Stimulated activated naive CD8-positive, alpha-beta T cell treated with anti-CD3 and anti-CD28 coated beads, Interleukin-15, amount 100 ng/mL, for 72 hours (primary cell): ENCODE measurements at places on chromosomes 5 and 9.

DNA sequence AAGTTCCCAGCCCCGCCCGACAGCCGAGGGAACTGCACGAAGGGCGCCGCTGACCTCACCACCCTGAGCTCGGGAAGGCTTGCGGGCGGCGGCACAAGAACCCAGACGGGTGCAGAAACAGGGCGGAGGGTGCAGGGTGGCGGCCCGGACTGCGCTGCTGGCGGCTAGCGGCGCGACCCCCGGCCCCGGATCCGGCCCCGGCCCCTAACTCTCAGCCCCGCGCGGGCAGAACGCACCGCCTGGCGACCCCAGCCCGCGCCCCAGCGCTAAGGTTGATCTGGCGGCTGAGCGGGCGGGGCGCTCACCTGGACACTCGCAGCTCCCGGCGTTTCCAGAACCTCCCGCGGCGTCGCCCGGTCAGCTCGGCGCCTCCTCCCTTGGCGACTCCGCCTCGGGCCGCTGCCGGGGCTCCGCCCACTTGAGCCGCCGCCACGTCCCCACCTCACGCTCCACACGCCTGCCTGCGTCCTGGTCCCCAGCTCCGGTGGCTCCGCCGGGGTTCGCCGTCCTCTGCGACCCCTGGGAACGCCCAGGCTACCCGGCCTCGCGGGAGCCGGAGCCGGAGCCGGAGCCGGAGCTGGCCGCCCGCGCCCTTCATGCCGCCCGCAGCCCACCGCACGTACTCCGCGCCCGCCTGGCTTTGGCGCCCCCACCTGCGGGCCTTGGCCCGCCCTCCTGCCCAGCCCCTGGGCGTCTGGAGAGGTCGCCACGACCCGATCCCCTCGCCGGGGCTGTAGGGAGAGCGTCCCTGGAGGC, at the start of gene P4HA2:
Gene P4HA2 (minus strand): TSS at position 369 of the 756 bp plus-strand sequence. CDS start 9,227 bp downstream, outside the sequence.
- peak; percentile 46 for DNase-seq

DNA sequence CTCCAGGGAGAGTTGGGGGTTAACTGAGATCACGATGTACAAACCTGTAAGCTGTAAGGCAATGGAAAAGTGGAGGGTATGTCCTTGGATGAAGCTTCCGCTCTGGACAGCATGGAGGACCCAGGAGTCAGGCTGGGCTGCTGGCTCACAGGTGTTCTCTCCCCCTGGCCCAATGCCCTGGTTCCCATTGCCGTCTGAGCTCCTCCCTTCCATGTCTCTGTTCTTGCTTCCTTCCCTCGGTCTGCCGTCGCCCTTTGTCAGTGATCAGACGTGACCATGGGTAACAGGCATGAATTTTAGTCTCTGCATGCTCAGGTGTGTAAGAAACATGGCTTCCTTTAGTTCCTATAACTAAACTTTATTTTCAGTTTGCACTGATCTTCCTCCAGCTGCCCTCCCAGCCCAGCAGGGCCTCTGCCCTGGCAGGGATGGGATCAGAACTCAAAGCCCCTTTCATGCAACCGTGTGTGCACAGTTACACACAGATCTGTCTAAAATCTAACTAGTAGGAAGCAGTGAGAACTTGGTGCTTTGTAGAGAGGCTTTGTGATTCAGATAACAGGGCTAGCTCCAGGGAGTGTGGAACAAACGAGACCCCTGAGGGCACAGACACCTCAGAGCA, 51.7 kb upstream of the KCNMB1 start:
- DNase-seq, result no peak

DNA sequence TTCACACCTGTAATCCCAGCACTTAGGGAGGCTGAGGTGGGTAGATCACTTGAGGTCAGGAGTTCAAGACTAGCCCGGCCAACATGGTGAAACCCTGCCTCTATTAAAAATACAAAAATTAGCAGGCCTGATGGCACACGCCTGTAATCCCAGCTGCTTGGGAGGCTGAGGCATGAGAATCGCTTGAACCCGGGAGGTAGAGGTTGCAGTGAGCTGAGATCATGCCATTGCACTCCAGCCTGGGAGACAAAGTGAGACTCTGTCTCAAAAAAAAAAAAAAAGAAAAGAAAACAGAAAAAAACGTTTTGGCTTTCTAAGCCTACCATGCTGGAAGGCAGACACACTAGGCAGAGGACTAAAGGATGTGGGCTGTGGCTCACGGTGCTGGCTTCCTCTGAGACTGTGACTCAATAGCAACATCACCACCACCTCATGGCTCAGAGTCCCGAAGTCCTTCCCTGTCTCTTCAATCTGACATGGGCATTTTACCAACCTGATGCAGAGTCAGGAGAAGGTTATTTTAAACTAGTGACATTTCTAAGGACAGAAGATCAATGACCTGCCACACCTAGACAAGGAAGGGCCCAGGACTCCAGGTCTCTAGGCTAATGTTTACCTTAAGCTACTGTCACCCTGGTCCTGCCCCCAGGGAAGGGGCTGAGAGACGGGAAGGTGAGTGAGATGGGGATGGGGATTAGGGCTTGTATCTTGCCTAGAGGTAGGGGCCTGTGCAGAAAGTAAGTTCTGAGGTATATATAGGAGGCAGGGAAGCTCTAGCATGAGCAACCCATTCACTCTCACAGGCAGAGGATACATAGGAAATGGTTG, 3.7 kb downstream of the ECSCR start:
- DNase-seq, result peak; percentile 84

DNA sequence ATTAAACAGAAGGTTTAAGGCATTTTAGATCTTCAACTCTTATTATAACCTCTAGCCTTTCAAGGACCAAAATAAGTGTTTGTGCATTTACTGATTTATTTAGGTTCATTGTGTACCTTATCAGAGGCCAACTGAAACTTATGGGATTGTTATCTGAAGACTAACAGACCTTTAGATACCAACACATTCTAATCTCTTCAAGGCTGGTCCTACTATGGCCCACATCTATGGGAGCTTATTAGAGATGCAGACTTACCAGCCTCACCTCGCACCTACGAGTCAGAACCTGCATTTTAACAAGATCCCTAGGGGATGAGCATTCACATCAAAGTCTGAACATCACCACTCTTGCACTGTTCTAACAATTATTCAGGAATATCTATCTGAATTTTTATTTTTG, 1.9 kb downstream of the IARS1 start:
- no peak for DNase-seq

GRCh38 chr9:4850603-4851310, 58.0 kb downstream of the RCL1 start:
- DNase-seq, result no peak

DNA sequence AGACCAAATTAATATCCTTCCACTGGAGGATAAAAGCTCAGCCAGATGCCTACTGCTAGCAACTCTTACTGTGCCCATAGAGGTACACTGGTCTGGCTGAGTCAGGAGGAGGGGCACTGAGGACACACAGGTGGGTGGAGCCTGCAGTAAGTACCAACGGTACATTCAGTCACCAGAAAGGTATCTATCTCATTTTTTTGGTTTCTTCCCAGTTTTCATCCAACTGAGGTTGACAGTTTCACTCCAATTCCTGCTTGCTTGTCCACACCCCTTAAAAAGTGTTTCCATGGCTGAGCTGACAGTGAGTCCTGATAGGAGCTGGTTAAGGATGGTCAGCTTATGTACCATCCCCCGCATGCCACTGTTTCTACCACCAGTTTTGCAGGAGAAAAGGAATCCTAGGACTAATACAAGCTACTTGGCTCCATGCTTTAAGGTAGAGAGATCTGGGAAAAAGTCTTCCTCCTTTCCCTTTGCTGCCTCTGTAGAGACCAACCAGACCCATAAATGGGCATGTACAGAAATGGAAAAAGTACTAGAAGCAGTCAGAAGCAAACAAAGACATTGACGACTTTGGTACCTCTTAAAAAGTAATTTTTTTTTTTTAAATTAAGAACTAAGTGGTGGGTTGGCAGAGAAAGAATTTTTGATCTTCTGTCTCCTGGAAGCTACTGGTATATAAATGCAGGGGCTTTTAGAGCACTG, 3.2 kb downstream of the ELL2 start:
- DNase-seq, result no peak

DNA sequence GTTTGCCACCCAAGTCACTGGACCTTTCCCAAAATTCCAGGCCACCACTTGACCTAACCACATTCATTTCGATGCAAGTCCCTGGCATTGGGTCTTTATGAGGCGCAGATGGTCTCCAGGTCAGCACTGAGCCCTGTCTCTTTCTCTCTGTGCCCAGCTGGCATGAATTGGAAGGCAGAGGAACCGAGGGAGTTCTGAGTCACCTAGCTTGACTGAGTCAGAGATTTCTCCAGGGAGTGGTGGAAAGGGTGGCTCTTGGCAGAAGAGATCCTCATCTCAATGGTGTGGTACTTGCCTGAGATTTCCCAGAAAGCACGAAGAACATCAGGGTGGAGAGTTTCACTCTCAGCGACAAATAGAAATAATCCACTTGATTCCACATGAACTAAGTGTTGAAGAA, 43.8 kb downstream of the WDR36 start:
- no peak for DNase-seq

DNA sequence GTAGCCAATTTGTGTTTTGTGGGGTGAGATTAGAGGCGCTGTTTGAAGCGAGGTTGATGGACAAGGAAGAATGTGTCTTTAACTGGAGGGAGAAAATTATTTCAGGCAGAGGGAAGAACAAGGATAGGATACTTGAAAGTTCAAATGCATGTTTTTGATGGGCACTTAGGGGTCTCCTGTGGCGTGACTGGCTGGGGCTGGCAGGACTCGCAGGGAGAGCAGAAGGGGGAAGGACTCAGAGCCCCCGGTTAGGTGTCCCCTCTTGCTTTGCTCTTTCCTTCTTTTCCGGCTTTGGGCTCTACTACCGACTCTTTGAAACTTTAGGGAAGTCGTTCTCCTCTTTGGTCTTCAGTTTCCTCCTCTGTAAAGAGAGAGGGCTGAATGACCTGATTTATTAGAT, 12.1 kb downstream of the GRAMD2B start:
- no peak for DNase-seq

DNA sequence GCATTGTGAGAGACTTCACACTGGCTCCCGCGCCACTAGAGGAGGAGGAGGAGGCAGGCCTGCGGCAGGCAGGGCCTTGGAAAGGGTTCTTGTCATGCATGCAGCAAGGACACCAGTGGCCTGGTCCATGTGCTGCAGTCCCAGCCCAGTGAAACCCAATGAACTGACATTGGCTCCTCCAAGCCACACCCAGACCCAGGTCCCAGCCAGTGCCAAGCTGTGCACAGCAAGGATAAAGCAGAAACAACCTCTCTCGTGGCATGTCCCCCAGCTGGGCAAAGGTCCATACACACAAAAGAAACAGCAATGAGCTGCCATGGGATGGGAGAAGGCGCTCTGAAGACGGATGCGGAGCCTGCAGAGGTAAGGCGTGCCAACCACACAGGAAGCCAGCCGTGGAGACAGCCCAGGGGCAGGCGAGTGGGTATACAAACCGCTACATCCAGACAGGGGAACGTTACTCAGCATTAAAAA, 89.2 kb downstream of the SEMA4D start:
- peak; percentile 70 for DNase-seq

GRCh38 chr5:161847941-161848391, at the start of gene GABRA1:
Gene GABRA1 (plus strand): TSS chr5:161848120. CDS start chr5:161850811, 2,691 bp downstream.
- DNase-seq, result no peak

DNA sequence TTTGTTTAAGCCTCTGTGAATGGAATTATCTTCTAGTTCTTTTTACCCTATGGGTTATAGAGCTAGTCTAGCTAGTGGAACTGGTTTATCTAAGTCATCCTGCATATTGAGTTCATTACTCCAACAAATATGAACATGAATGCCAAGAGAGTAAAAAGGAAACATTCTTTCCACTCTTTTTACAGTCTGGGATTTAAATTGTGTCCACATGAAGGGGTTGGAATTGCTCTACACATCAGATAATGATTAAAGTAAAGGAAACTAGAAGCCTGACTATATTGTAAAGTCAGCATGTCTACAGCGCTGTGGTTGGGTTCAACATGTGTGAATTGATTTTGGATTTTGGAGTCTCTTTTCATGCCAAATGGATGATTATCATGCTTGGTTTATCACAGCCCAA, 173.1 kb downstream of the CCDC171 start:
- DNase-seq, result no peak

DNA sequence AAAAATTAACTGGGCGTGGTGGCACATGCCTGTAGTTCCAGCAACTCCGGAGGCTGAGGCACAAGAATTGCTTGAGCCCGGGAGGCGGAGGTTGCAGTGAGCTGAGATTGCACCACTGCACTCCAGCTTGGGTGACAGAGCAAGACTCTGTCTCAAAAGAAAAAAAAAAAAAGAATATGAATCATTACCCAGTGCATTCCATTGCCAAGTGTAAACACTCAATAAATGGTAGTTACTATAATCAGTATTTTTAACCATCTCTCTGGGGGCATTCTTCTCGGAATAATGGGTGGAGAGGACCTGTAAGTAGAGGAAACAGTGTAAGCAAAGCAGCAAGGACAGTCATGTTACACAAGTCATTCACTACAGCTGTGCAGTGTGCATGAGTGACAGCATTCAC, 13.8 kb upstream of the RANBP17 start:
- DNase-seq, result no peak

GRCh38 chr9:68705531-68706362, 707 bp downstream of the PIP5K1B start:
- DNase-seq, result peak; percentile 15

- no peak for DNase-seq
Observed at GRCh38 chr5:81068635-81069034, 108.5 kb downstream of the RASGRF2 start.

- no peak for DNase-seq
Observed at GRCh38 chr9:128205296-128205944, 2.2 kb downstream of the DNM1 start.

GRCh38 chr5:124675931-124676846, 70.2 kb downstream of the ZNF608 start:
- no peak for DNase-seq

DNA sequence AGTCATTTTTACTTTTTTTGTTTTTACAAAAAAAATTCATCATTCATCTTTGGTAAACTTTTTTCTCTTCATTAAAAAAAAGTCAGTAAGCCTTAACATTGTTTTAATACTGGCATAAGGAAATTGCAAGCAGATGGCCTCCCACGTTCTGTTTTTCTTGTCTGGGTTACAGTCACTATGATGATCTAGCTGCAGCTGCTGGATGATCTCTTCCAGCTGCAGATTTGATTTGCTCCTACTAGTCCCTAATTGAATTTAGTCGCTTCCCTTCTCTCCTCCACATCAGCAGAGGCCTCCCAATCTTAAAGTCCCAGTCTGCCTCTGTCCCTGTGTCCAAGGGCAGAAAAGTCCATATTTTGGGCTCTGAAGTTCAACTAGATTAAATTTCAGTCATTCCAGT, 106.8 kb upstream of the PTGER4 start:
- no peak for DNase-seq

DNA sequence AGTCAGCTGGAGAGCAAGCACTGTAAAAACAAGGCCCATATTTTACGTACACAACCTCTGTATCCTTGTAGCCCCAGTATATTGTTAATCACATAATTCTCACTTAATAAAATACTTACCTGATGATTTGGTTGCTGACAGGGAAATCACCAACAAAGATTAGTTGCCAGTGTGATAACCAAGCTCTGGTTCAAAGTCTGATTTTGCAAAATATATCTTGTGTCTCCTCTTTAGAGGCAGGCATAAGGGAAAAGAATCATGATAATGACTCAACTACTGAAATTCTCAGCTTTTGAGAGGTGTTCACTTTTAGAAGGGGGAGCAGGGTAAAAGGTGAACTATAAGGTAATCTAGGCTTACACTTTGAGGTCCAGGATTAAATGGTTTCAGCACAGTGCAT, 351.1 kb upstream of the CD180 start:
- DNase-seq, result no peak

- no peak for DNase-seq
Observed at GRCh38 chr9:103757062-103757461, 337.0 kb upstream of the SMC2 start.

GRCh38 chr5:178793696-178794095, 63.2 kb upstream of the ZNF354A start:
- no peak for DNase-seq
